AML-193 (cell line): ENCODE measurements at places on chromosomes 3 and 15.

DNA sequence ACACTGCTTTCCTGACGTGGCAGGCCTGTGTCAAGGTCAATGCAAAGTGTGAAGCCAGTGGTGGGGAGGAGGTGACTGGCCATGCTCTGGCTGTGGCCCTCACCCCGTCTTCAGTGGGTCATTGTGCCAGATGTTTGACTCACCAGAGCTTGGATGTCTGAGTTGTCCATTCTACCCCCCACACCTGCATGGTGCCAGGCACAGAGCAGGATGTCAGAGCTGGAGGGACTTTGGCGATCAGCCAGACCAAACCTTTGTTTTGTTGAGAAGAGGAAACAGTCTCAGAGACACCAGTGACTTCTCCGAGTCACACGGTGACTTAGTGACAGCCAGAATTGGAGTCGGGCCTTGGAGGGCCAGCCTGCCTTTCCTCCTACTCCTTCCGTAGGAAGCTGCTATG, 49.5 kb downstream of the SMAD6 start:
- DNase-seq: no peak

- DNase-seq: no peak
These were observed 311.5 kb upstream of the ROBO2 start for GRCh38 chr3:76728426-76728825.

- no peak for DNase-seq
These were observed 134.7 kb downstream of the LRTM1 start for GRCh38 chr3:54793171-54793570.

DNA sequence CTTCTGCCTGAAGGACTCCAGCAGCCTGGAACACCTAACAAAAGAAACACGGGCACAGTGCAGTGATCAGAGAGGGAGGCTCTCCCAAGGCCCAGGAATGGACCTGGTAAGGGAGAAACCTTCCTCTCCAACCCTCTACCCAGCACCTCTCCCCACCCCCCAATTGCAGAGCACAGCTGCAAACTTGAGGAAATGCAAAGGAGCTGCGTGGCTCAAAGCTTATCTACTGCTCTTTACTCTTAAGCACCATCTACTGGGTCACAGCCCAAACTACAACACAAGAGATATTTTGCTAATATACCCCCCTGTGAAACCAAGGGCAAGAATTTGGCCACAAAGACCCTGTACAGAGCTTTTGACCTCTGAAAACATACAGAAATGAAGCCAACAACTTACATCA, 328.3 kb downstream of the OXSM start:
- DNase-seq: peak; percentile 3
